Left hindlimb (tissue), 1 donor: ENCODE measurements at places on chromosomes 1 and 21.
A peak's percentile ranks its signal among the peaks of the same experiment; 100 is the strongest.

DNA sequence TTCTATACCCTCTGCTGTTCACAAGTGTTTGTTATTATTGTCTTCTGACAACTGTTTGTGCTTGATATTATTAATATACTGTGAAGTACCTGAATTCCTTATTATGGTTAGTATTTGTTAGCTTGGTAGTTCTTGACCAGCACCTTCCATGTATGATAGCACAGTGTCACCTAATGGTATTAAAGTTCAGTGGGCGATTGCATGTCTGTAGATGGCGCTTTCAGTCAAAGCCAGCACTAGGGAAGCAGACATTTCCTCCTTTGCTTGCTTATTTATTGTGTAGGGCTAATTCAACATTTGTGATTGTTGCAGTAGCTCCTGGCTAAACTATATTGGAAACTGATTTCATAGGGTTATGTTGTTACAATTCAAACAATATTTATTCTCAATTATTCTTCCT lies 218.0 kb downstream of the ZP4 start:
- no peak for DNase-seq

- DNase-seq = peak; percentile 12
Measured at GRCh38 chr21:41677671-41678015, 89.2 kb downstream of the RIPK4 start.

GRCh38 chr1:171881442-171881841 lies 40.1 kb downstream of the DNM3 start:
- DNase-seq = no peak

- DNase-seq = no peak
Measured at GRCh38 chr1:5858246-5858645, 134.0 kb downstream of the NPHP4 start.

DNA sequence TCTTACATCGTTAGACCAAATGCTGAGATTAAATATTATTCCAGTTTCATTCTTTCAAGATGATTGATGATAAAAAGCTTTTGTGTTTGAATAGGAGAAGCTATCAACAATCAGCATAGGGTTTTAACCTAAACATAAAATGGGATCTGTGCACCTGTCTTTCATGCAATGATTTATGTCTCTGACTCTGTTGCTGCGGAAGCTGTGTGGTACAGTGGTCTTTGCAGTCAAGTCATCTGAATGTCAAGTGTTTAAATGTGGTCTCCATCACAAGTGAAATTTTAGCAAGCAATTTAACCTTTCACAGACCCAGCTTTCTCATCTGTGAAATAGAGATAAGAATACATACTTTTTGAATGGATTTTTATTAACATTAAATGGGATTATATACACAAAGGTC lies 107.2 kb downstream of the PLPPR5 start:
- DNase-seq = no peak
